ENCODE measurements at places on chromosomes 12 and 14.

DNA sequence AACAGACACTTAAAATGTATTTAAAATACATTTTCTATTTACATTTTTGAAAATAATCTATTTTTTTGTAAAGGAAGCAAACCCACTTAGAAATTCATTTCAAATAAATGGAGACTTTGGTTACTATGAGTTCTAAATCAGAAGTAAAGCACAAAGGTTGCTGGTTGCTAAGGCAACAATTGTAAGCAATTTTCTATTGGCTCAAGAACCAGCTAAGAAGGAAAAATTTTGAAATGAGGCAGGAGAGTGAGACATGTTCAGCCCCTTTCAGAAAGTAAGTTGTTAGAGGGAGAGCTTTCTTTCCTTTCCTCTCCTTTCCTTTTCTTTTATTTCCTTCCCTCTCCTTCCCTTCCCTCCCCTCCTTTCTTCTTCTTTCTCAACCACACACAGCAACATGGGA, 80.7 kb downstream of the PRMT8 start:
- DNase-seq, result no peak

DNA sequence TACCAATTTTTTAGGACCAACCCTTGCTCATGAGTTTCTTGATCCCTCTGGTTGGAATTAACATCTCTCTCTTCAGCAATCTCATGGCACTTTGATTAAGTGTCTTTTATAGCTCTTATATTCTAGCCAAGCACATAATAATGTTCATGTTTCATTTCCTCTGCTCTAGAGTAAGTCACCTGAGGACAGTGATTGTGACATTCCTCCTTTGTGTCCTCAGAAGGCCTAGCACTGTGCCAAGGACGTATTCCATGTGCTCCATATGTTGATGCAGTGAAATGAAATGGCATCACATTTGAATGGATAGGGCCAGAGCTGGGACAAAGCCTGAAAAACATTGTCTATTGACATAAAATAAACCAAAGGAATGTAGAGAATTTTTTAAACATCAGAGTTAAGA, 322.8 kb upstream of the PRICKLE1 start:
- no peak for DNase-seq

DNA sequence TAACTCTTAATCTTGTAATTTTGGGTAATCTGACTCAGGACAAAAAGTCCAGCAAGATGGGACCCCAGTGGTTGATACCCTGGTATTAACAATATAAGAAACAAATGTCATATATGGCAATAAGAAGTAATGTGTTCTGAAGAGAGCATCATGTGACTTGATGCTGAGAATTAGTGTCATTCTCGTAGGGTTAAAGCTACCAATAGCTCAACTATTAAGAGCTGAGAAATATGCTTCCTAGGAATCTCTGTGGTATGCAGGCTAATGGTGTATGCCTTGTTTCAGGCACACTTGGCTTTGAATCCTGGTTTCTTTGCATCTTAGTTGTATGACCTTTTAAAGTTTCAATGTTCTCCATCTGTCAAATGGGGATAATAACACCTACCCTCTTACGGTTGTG, 9.1 kb downstream of the MYRFL start:
- DNase-seq, result no peak

- no peak for DNase-seq
Observed at GRCh38 chr14:65872536-65872935, 460.0 kb downstream of the FUT8 start.

DNA sequence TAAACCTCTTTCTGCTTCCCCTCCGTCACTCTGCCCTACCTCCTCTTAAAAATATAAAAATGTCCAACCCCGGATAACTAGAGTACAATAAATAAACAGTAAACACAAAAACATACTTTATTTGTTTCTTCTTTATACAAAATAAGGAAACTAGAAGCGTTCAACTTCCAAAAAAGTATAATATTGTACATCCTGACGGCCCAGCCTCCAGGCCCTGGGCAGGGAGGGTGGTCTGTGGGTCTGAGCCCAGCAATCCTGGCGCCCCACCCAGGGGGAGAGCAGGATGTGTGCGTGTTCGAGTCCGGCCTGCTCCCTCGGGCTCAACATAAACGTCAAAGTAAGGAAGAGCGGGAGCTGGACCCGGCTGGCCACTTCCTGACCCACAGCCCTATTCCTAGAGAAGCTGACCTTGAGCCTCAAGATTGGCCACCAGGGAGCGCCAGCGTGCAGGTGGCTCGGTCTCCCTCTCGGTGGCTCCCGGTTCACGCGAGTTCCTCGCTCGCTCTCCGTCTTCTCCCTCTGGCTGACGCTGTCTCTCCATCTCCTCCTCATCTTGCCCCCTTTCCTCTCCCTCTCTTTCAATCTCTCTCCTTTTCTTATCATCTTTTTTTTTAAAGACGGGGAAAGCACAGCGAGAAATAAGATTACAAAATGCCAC, 9.4 kb downstream of the LHX5 start:
- no peak for DNase-seq

GRCh38 chr14:75794615-75795038, 133.6 kb downstream of the TTLL5 start:
- peak; percentile 18 for DNase-seq

GRCh38 chr12:44812062-44812461, 64.1 kb downstream of the NELL2 start:
- no peak for DNase-seq

DNA sequence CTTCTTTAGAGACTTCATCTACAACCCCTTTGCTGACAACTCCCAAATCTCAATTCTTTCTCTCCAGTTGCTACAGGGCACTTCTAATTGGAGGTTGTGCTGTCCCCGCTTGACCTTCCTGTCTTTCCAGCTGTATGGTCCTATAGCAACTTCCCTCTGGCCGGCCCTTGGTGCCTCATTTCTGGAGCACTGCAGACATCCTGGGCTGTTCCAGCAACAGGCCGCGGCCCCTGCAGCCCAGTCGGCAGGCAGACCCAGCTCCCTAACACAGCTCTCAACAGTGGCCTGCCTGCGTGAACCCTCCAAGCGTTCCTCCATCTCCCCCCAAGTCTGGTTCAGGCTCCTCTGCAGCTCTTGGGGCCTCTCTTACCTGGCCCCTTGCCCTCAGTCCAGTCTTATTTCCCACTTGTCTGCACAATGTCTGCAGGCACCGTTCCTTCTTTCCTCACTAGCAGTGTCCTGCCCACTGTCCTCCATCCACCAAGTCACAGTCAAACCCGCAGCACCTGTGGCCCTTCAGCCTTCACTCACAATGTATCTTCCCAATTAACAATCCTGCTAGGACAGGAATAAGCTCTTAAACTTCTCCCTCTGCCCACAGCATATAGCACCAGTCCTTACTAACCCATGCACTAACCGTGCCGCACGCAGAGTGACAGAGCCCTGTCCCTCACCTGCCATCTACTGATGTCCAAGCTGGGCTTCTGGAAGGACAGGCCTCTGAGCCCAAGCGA, 1.6 kb upstream of the EML1 start:
- no peak for DNase-seq

- no peak for DNase-seq
Observed at GRCh38 chr12:19245106-19245505, 115.6 kb downstream of the PLEKHA5 start.

GRCh38 chr14:50025776-50026175, 90.6 kb downstream of the VCPKMT start:
- DNase-seq, result peak; percentile 55

DNA sequence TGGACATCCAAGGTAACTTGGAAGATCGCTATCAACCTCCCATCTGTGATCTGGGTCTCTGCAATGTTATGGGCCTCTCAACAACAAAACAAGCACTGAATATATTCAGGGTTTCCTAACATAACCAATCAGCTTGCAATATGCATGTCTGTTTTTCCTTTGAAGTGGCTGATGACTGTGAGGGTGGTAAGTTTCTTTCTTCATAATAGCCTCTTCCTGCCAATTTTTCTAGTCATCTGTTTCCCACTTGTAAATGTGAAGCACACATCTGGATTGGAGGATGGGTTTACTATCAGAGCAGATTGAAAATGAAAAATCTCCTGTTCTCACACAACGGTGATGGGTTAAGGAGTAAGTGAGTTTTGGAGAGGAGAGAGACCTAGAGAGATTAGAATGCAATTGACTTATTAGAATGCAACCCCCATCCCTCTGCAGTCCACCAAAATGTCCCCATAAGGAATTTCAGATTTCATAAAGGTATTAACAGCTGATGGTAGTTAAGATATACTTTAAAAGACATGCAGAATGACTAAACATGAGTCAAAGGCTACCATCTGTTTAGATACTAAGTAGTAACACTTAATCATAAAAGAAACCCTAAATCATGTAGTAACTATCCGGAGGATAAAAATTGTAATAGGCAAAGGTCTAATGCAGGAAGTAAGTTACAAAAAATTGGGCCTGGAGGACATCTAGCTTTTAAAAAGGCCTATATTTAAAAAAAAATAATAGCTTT, 58.4 kb upstream of the SAV1 start:
- no peak for DNase-seq

DNA sequence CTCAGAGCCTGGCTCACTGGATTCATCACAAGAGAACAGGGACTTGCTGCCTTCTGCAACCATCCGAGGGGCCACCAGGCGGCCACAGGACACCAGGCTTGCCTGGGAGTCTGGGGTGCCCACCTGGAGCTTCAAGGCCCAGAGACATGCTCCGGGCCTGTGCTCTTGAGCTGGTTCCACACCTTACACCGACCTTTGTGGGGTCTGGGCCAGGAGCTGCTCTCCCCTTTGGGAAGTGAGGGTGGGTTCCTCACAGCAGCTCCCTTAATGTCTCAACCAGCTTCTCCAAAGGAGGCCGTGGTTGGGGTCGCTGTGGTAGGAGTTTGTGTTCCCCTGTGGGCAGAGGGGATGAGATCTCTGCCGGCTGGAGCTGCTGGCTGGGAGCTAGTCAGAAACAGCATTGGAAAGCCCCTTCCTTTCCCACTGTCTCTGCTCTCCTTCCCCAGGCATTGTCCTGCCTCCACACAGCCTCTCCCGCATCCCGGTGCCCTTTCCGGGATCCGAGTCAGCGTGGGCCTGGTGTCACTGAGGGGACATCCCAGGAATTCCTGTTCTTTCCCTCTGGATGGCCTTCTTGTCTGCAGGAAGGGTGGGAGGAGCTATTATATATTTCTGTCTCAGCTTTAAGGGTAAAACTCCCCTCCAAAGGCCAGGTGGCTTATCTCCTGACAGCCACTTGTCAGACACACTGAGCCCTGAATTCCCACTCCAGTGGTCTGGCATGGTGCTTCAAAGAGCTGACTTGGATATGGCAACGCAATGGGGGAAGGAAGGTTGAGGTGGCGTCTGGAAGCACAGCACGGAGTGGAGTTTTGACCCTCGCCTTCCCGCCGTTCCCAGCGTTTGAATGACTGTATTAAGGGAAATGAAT, 5.1 kb upstream of the PAPLN start:
- DNase-seq, result peak; percentile 58

GRCh38 chr12:132686825-132687210, 324 bp downstream of the POLE start:
- DNase-seq, result no peak

DNA sequence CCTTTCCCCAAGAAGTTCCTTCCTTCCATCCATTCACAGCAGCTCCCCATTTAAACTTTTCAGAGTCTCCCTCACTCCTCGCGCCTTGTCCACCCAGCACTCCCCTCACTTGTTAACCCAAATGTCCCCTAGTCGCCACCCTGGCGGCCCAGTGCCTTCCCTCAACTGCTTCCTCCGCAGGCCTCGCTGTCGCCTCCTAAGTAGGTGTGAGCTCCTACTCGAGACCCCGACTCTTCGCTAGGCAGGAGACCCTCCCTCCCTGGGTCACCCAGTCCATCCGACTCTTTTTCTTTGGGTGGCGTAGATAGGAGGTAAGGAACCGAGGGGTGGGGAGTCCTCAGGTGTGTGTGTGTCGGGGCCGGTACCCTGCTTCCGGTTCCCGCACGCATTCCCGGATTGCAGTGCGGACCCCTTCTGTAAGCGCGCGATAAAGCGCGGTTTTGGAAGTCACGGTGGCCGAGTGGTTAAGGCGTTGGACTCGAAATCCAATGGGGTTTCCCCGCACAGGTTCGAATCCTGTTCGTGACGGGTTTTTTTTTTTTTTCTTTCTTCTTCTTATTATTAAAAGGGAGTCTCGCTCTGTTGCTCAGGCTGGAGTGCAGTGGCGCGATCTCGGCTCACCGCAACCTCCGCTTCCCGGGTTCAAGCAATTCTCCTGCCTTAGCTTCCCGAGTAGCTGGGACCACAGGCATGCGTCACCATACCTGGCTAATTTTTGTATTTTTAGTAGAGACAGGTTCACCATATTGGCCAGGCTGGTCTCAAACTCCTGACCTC, 823 bp upstream of the SMARCC2 start:
- DNase-seq, result peak; percentile 23

- DNase-seq, result no peak
Observed at GRCh38 chr14:94081386-94081820, 293 bp downstream of the IFI27L1 start.

DNA sequence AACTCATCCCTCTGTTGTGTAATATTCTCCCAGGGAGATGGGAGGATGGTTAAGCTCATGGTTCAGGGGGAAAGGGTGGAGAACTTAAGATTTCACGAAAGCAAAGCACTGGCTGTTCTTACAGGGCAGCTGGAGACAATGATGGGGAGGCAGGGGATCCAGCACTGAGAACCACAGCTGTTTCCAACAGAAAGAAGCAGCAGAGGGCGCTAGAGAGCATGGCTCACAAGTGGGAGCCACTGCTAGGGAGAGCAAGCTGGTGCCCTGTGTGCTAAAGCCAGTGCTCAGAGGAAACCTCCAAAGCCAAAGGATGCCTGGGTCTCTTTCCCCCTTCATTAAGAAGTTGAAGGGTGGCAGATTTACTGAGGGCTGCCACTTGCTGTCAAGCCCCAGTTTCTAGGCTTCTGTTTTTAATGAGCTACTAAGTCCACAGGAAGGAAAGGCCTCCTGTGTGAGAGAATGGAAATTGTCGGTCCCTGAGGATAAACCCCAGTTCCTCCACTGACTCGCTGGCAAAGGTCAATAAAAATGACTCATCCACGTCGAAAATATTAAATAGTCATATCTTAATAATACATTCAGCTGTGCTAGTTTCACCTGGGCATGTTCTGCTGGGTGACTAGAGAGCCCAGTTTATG, 199.7 kb downstream of the ANO2 start:
- no peak for DNase-seq

GRCh38 chr14:20680843-20681347, 3.5 kb upstream of the RNASE4 start:
- DNase-seq, result no peak

DNA sequence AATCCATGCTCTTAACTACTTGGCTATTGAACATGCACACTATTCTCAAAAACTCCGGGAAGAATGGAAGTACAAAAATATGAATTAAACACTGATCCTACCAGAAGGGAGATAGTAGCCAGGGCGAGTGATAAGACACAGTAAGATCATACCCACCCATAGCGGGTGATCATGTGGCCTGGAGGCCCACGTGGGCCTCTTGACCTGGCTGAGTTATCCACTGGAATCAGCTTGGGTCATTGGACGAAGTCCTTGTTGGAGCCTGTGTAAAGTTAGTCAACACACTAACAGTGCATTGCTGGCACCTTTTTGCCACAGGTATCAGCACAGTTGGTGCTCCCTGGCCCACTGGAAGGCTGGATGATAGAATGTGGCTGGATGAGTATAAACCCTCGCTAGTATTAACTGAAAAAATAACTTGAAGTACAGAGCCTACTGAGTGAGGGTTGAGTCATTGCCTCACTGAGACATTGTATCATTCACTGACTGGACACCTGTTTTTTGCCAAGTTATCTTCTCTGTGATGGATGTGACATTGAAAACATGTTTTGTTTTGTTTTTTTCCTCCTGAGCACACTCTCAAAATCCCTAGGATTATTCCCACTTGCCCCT, 149.2 kb upstream of the FUT8 start:
- DNase-seq, result no peak

Data from NCI-H524 treated with DMSO at 0.1 percent for 48 hours (cell line).